ENCODE measurements at places on chromosomes 6 and 20. TPM values are rescaled to one million over a fixed set of nuclear protein-coding genes. Genes with fewer than 3 reads are reported as not detected.

Gene B3GAT2
- not detected for total RNA-seq

Gene BTN1A1
- not detected for total RNA-seq

Gene APCDD1L
- total RNA-seq, result not detected

Gene AIF1
- 96.1 TPM for total RNA-seq

Gene CHMP4B
- 94.1 TPM for total RNA-seq

Gene FOXQ1
- not detected for total RNA-seq

Gene CST5
- not detected for total RNA-seq

Gene PCK1
- total RNA-seq, result not detected

Gene CST7
- 14.0 TPM for total RNA-seq

Gene CDH4
- not detected for total RNA-seq

GRCh38 chr6:55450005-55450404, 122.7 kb downstream of the GFRAL start:
- H3K27ac ChIP-seq, result no peak overlapping the region
- H3K36me3 ChIP-seq, result no peaks in the 10 kb centered on the region
- no peaks in the 10 kb centered on the region for H3K4me1 ChIP-seq
- DNase-seq, result no peak

DNA sequence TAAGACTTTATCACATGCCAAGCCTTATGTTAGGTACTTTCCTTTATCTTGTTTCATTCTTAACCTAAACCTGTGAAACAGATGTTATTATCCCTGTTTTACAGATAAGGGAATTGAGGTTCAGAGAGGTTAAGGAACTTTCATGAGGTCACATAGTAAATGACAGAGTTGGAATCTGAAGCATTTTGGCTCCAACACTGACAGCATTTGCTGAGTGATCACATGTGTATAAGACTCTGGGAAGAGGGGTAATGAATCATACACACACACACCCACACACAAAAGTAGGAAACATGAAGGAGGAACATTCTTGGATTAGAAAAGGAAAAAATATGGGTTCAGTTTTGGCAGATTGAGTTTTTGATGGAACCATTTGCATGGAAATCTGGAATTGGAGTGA, 212.5 kb downstream of the GJA1 start:
- H3K27me3 ChIP-seq, result no peaks in the 10 kb centered on the region
- H3K4me3 ChIP-seq, result no peak overlapping the region
- no peak for DNase-seq

GRCh38 chr6:12718015-12718414, 1.4 kb downstream of the PHACTR1 start:
- DNase-seq, result no peak
- no peak overlapping the region for H3K4me3 ChIP-seq
- no peaks in the 10 kb centered on the region for H3K4me1 ChIP-seq
- H3K36me3 ChIP-seq, result no peaks in the 10 kb centered on the region
- peaks cover 7% of the 10 kb centered on the region for H3K27me3 ChIP-seq
- H3K27ac ChIP-seq, result no peak overlapping the region

- no peak overlapping the region for H3K27ac ChIP-seq
- H3K4me1 ChIP-seq, result peaks cover 7% of the 10 kb centered on the region
- no peak overlapping the region for H3K4me3 ChIP-seq
- no peaks in the 10 kb centered on the region for H3K36me3 ChIP-seq
Observed at GRCh38 chr20:19070681-19071445, 141.6 kb upstream of the SLC24A3 start.

- no peaks in the 10 kb centered on the region for H3K27me3 ChIP-seq
- no peak overlapping the region for H3K27ac ChIP-seq
- no peak for DNase-seq
- no peaks in the 10 kb centered on the region for H3K4me1 ChIP-seq
- no peak overlapping the region for H3K4me3 ChIP-seq
- no peaks in the 10 kb centered on the region for H3K36me3 ChIP-seq
Observed at GRCh38 chr6:117078624-117079023, 186.7 kb upstream of the VGLL2 start.

- no peaks in the 10 kb centered on the region for H3K36me3 ChIP-seq
- H3K27ac ChIP-seq, result no peak overlapping the region
- no peak overlapping the region for H3K4me3 ChIP-seq
- H3K4me1 ChIP-seq, result no peaks in the 10 kb centered on the region
- DNase-seq, result no peak
Observed at GRCh38 chr20:20859510-20859909, 147.1 kb upstream of the RALGAPA2 start.

DNA sequence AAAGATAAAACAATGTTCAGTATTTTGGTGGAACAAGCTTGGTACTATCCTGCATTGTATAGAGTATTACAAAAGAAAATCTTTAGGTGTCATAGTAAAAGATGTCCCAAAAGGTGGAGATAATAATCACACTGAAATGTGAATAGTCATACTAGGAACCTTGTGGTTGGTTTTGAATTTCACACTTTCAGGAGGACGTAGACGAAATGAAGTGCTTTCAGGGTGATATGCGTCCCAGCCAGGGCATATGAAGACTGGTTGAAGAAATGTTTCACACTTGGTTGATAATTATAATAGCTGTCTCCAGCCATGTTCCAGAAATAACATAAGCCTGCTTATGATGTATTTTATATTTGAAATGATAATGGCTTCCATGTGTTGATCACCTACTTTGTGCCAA, 60.4 kb downstream of the SCAND1 start:
- H3K27me3 ChIP-seq, result no peaks in the 10 kb centered on the region
- peak; percentile 24 for DNase-seq
- no peak overlapping the region for H3K27ac ChIP-seq
- H3K4me3 ChIP-seq, result no peak overlapping the region
- H3K36me3 ChIP-seq, result peaks cover 9% of the 10 kb centered on the region

DNA sequence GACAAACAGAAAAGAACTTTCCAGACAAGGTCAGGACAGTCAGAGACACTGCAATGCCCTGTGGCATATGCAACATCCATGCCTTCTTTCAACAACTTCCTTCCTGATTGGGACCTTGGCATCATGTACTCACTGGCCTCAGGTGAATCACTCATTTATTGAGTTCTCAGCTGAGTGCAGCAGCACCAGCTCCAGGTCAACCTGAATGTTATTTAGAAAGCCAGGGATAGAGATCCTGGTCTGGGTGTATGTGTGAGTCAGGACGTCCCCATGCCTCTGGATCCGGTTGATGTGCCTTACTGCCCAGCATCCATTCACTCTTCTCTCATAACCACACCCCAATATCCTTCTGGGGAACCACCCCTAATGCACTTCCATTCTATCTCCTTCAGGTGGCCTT, 54.4 kb downstream of the SNRNP48 start:
- H3K27ac ChIP-seq, result no peak overlapping the region
- no peaks in the 10 kb centered on the region for H3K36me3 ChIP-seq
- peaks cover 11% of the 10 kb centered on the region for H3K4me1 ChIP-seq
- H3K27me3 ChIP-seq, result no peaks in the 10 kb centered on the region

DNA sequence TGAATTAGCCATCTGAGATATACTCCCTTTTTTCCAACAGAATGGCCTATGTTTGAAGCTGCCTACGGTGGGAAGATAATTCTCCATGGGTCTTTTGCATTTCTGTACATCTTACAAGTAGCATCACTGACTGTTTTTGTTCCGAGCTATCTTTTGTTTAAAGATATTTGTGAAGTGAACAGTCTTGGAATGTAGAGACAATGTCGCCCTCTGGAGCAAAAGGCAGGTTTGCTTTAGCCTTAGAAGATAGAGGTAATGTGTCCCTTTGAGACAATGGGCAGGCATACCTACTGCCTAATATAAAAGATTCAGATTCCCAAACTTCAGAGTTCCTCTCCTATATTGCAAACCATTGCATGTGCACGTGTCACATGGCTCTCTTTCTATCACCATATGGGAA, 347.8 kb upstream of the CNR1 start:
- no peak overlapping the region for H3K4me3 ChIP-seq
- no peak overlapping the region for H3K27ac ChIP-seq
- no peaks in the 10 kb centered on the region for H3K36me3 ChIP-seq
- DNase-seq, result no peak
- no peaks in the 10 kb centered on the region for H3K4me1 ChIP-seq
- H3K27me3 ChIP-seq, result peaks cover 7% of the 10 kb centered on the region

DNA sequence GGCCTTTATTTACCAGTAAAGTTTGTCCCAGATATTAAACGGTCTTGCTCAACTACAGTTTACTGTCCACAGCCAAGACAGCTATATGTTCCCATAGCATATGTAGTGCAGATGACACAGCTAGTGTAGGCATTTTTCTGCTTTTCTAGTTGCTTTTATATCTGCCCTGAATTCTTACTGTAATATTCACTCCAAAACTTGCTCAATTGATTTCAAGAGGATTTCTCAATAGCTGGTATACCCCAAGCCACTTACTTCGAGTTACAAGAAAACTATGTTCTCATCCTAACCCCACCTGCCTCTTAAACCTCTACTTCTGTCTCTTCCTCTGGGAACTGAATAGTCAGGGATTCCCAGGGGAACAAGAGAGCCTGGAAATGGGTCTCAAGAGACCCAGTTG, 18.9 kb upstream of the ROS1 start:
- no peaks in the 10 kb centered on the region for H3K4me1 ChIP-seq
- H3K27me3 ChIP-seq, result peaks cover 23% of the 10 kb centered on the region
- no peak overlapping the region for H3K4me3 ChIP-seq
- H3K36me3 ChIP-seq, result no peaks in the 10 kb centered on the region
- no peak for DNase-seq

GRCh38 chr6:42429836-42430235, 21.9 kb downstream of the TRERF1 start:
- no peak for DNase-seq
- H3K36me3 ChIP-seq, result peaks cover 32% of the 10 kb centered on the region
- H3K27me3 ChIP-seq, result no peaks in the 10 kb centered on the region
- peaks cover 54% of the 10 kb centered on the region for H3K4me1 ChIP-seq
